ENCODE measurements at places on chromosomes 3 and 15.

DNA sequence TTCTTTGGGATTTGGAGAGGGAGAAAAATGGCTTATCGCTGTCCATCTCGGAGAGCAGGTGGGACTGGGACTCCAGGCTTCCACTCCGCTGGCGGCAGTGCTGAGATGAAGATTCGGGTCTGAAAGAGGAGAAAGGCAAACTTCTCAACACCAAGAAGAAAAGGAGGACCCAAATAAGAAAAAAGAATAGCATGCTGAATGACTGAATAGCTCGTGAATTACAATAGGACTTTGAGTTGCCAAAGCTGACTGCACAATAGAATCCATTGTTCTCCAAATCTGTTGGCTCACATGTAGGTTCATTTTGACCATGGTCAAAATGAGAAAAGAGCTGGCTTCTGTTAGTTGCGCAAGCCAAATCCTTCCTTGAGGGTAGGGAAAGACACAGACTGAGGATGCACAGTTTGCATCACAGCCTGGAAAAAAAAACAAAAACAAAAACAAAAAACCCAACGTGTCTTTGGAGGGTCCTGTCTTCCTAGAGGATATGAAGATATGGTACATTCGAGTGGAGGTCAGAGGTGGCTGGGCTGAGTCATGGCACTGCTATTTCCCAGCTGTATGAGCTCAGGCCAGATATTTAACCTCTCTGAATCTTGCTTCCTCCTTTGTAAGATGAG, 59.3 kb upstream of the LMOD3 start:
- peak; percentile 98 for DNase-seq

GRCh38 chr15:69677403-69677802, 224.8 kb downstream of the RPLP1 start:
- DNase-seq, result no peak

- no peak for DNase-seq
Observed at GRCh38 chr3:3013317-3014052, 96.7 kb downstream of the IL5RA start.

- DNase-seq, result no peak
Observed at GRCh38 chr15:87732976-87733375, 523.6 kb downstream of the NTRK3 start.

DNA sequence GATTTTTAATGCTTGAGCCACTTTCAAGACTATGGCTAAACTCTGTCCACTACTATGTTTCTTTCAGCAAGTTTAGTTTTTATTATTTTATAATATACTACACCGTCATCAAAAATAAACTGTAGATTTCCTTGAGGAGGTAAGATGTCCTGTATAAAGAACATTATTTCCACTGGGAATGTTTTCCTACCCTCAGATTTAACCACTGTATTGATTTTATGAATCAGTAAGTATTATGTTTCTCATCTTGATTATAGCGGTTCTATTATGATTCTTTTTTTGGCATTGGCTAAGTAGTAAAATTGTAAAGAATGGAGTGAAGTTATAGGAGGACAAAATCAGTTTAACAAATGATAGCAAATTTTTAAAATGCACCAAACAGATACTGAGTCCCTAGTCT, 44.4 kb downstream of the ADAM10 start:
- DNase-seq, result no peak

GRCh38 chr3:175335229-175335628, 476.1 kb downstream of the NAALADL2 start:
- DNase-seq, result no peak

DNA sequence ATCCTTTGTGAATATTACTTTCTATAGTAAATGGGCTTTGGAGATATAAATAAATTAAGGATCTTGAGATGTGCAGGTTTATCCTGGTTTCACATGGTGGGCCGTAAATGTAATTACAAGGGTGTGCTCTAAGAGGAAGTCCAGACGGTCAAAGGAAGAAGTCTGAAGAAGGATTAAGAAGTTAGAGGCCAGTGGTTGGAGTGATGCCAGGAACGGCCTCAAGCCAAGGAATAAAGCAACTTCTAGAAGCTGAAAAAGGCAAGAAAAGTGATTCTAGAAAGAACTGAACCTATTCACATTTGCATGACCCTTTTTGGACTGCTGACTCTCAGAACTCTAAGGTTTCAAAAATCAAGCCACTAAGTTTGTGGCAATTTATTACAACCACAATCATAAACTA, 981.3 kb upstream of the ALCAM start:
- no peak for DNase-seq

GRCh38 chr15:73867956-73868355, 5.4 kb upstream of the TBC1D21 start:
- DNase-seq, result no peak

DNA sequence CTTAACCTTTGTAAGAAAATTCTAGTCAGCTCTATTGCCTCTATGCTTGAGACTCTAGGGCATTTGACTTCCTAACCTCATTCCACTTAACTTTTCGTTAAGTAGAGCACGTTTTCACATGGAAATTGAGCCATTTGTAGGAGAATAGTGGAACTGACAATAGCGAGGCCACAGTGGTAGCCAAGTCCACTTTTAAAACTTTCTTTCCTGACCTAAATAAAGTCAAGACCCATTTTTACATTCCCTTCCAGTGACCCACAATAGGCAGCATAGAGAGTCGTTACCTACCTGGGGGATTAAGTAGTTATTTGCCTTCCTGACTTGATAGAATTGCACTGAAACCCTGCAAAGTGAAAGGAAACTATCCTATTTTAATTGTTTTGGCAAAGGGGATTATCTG, 386.0 kb upstream of the NECTIN3 start:
- no peak for DNase-seq

DNA sequence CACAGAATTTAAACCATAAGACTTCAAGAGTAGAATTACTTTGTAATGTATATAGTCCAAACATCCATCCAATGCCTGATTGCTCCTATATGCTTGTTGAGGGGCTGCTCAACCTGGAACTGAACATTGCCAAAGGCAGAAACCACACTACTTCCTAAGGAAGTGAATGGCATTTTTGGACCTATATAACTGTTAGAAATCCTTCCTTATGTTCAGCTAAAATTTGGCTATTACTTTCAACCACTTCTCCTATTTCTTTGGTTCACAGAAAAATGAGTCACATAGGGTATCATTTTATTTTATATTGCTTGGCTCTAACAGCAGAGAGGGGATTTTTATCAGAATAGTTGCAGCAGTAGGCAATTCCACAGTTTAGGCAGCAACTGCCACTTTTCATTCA, 342.1 kb downstream of the SLC9A9 start:
- DNase-seq, result no peak

DNA sequence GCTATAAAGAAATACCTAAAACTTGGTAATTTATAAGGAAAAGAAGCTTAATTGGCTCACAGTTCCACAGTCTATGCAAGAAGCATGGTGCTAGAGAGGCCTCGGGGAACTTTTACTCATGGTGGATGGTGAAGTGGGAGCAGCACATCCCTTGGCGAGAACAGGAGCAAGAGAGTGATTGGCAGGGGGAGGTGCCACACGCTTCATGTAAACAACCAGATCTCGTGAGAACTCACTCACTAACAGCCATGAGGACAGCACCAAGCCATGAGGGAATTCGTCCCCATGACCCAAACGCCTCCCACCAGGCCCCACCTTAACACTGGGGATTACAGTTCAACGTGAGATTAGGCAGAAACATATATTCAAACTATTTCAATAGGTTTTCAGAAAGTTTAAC, 28.0 kb downstream of the GABRB3 start:
- DNase-seq, result no peak

GRCh38 chr3:129045675-129046036, 14.9 kb upstream of the GP9 start:
- no peak for DNase-seq

GRCh38 chr3:62246985-62247384, 126.4 kb downstream of the FEZF2 start:
- DNase-seq, result no peak

GRCh38 chr3:188269040-188269439, 115.1 kb downstream of the LPP start:
- DNase-seq, result no peak

GRCh38 chr3:10817506-10817905, 1.5 kb downstream of the SLC6A11 start:
- DNase-seq, result no peak

DNA sequence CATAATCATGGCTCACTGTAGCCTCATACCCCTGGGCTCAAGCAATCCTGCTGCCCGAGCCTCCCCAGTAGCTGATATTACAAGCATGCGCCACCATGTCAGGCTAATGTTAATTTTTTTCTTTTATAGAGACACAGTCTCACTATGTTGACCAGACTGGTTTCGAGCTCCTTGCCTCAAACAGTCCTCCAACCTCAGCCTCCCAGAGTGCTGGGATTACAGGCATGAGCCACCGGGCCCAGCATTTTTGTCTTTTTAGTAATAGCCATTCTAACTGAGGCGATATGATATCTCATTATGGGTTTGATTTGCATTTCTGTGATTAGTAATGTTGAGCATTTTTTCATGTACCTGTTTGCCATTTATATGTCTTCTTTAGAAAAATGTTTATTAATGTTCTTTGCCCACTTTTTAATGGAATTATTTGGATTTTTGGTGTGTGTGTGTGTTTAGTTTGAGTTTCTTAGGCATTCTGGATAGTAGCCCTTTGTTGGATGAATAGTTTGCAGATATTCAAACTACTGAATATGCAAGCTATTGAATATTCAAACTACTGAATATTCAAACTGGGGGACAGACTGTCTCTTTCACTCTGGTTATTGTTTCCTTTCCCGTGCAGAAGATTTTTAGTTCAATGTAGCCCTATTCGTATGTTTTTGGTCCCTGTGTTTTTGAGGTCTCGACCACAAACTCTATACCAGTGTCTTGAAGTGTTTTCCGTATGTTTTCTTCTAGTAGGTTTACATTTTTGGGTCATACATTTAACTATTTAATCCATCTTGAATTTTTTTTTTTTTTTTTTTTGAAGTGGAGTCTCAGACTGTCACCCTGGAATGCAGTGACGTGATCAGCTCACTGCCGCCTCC, 39.2 kb downstream of the CCDC66 start:
- no peak for DNase-seq

GRCh38 chr3:50210176-50210509, 5.1 kb downstream of the SLC38A3 start:
- no peak for DNase-seq

DNA sequence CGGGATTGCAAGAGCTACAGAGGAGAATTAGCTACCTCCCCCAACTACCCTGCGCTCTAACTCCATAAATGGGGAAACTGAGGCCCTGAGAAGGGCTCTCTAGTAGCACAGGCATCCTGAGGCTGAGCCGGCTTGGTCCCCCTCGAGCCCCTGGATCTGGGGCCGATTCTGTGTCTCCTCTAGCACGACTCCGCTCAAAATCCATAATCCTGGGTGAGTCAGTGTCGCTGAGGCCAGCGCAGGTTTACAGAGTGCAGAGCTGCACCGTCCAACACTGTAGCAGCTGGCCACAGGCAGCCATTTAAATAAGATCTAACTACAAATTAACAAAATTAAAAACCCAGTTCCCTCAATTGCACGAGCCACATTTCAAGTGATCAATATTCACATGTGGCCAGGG, 10.8 kb downstream of the GATA2 start:
- DNase-seq, result no peak

- no peak for DNase-seq
Observed at GRCh38 chr3:16370872-16371740, 106.1 kb downstream of the OXNAD1 start.

- no peak for DNase-seq
Observed at GRCh38 chr15:52078197-52078875, 34.2 kb downstream of the BCL2L10 start.

- DNase-seq, result peak; percentile 85
Observed at GRCh38 chr3:14402304-14402811, at the start of gene SLC6A6. SLC6A6 (plus strand) TSS chr3:14402606; CDS start chr3:14443635, 41,029 bp downstream.

DNA sequence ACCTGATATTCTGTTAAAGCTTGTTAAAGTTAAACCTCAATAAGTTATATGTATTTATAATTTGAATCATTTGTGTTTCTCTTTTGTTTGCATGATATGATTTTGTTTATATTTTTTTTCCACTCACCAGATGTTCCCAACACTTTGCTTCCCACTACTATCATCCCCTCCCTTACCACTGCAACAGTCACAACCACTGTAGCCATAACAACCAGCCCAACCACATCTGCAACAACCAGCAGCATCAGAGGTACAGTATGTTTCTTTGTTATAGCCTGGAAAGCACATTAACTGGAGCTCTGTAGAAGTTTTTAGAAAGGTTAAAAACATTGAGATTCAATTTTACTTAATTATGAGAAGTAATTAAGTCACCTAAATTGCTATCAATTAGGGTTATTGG, 1011.9 kb downstream of the VGLL3 start:
- DNase-seq, result peak; percentile 1

- no peak for DNase-seq
Observed at GRCh38 chr3:147406028-147406931, at the start of gene ZIC4. ZIC4 (minus strand) TSS chr3:147406543; CDS start chr3:147402797, 3,746 bp downstream.

- no peak for DNase-seq
Observed at GRCh38 chr3:170054204-170054603, 16.4 kb downstream of the GPR160 start.

- DNase-seq, result no peak
Observed at GRCh38 chr3:177515786-177516157, 318.5 kb upstream of the TBL1XR1 start.

- DNase-seq, result no peak
Observed at GRCh38 chr3:126370055-126370454, 12.8 kb upstream of the KLF15 start.

GRCh38 chr3:72336821-72337479, 511.3 kb downstream of the SHQ1 start:
- peak; percentile 45 for DNase-seq

GRCh38 chr15:31390777-31391486, 64.3 kb downstream of the KLF13 start:
- DNase-seq, result no peak

DNA sequence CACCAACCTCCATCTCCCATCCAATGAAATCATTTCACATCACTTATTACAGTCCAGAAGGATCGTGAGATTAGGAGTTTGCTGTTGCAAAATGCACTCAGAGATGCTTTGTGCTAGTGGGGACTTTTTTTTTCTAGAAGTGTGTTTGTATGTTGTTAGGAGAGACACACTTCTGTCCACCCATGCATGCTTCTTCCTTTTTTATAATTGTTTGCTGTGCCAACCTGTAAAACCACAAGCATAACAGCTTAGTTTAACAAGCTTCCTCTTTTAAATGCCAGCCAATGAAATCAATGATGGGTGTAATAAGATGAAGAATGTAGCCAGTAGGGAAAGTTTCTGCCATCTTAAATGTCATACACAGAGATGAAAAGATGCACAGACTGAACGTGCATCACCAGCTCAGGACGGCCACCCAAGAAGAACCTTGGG, 305.6 kb upstream of the STT3B start:
- no peak for DNase-seq

GRCh38 chr3:115187149-115187757, 40.2 kb upstream of the ZBTB20 start:
- no peak for DNase-seq

- no peak for DNase-seq
Observed at GRCh38 chr15:81419332-81419943, 45.4 kb upstream of the TMC3 start.

- peak; percentile 2 for DNase-seq
Observed at GRCh38 chr3:2274526-2274925, 175.9 kb downstream of the CNTN4 start.

DNA sequence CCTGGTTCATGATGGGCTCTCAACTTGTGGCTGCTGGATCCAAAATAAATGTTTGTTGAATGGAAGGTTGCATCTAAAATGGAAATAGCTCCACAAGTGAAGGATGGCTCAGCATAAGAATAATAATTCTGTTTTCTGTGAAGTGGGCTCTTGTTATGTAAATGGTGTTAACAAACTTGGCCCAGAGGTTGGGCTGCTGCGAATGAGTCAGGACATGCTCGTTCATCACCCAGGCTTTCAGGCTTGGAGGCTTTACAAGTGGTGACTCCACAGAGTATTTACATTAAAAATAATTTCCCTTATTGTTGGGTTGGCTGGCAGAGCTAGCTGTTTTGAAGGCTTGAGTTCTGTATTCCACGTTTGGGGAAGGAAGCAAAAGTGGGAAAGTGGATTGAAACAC, 60.5 kb downstream of the ITGB5 start:
- peak; percentile 75 for DNase-seq

Measured in foreskin melanocyte (primary cell).